ENCODE measurements at places on chromosomes 7 and 10.
A peak's percentile ranks its signal among the peaks of the same experiment; 100 is the strongest.

DNA sequence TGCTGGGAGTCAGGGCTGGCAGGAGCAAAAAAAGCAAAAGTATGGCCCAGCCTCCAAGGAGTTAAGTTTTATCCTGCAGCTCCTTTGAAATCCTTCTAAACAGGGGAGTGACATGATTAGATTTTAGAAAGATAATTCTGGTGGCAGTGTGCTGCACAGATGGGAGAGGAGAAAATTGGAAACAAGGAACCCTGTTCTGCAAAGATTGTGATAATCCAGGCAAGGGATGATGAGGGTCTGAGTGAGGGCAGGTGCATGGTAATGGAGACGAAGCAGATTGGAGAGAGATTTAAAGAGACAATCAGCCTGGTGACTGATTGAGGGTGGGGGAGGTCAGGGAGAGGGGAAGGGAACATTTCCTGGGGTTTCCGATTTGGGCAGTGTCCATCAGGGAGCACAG is 444.7 kb upstream of the PODXL start:
- DNase-seq, result no peak

GRCh38 chr10:9965341-9965740 is 1052.3 kb upstream of the CELF2 start:
- no peak for DNase-seq

DNA sequence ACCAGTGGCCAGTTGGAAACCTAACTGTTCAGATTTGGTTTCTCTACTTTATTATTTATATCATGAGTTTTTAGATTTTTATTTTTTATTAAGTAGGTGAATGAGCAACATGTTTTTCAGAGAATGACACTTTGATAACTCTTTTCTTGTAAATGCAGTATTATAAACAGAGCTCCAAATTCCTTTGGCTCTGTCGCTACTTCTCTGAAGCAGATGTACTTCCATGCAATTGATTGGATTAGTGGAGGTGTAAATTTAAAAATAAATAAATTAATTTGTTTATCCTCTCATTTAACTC is 34.3 kb upstream of the ICA1 start:
- DNase-seq, result no peak

DNA sequence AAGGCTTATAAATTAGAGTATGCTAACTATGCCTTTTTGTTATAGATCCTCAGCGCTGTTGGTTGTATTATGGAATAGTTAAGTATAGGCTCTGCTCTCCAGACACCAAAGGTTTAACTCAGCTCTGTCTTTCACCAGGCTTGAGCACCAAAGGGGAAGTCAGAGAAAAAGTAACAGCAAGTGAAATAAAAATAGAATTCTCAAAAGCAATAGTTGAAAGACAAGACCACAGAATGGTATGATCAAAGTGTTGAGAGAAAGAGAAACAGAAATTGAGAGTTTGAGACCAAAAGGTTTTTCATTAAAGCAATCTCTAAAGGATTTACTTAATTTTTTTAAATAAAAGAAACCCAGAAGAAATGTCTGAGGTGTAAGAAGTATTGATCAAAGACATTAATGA is 529.8 kb upstream of the C7orf33 start:
- DNase-seq, result no peak

DNA sequence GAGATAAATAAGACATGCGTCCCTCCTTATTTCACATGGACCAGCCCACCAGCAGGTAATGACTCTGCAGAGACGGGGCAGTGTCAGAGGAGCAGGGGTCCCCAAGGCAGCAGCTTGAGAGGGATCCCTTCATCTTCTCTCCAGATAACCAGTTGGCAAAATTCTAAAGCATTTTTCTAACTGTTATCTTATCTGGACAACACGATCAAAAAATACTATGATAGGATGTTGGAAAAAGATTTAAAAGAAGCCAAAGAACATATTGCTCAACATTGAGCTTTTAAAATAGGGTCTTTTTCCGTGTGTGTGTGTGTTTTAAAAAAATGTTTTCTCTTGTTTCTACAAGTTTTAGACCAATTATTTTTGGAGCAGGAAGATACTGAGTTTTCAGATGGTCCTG is 641.2 kb downstream of the SDK1 start:
- DNase-seq, result no peak

GRCh38 chr10:86310291-86310690 is 56.3 kb downstream of the GRID1 start:
- no peak for DNase-seq

DNA sequence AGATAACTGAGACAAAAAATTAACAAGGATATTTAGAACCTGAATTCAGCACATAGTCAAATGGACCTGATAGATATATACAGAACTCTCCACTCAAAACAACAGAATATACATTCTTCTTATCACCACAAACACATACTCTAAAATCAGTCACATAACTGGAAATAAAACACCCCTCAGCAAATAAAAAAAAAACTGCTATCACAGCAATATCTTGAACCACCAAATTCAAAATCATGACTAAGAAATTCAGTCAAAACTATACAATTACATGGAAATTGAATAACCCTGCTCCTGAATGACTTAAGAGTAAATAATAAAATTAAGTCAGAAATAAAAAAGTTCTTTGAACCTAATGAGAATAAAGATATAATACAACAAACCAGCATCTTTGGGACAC is 30.0 kb upstream of the ZNF722 start:
- DNase-seq, result no peak

DNA sequence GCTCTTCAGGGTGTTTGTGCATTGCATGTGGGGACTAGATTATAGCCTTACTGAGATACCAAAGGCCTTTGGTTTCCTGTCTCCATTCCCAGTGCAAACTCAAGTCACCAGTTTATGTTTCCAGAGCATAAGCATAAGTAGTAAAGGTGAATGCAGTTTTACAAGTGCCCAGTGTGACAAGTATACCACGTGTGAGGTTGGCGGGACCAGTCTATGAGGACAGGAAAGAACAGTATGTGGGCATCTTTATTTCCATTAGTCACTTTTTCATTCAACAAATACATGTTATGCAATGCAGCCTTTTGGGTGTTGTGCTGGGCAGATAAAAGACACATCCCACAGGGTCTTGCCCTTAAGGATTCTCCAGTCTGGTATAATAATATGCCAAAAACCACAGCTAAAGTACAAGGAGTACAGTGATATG is 146.5 kb downstream of the ARID5B start:
- DNase-seq, result no peak

DNA sequence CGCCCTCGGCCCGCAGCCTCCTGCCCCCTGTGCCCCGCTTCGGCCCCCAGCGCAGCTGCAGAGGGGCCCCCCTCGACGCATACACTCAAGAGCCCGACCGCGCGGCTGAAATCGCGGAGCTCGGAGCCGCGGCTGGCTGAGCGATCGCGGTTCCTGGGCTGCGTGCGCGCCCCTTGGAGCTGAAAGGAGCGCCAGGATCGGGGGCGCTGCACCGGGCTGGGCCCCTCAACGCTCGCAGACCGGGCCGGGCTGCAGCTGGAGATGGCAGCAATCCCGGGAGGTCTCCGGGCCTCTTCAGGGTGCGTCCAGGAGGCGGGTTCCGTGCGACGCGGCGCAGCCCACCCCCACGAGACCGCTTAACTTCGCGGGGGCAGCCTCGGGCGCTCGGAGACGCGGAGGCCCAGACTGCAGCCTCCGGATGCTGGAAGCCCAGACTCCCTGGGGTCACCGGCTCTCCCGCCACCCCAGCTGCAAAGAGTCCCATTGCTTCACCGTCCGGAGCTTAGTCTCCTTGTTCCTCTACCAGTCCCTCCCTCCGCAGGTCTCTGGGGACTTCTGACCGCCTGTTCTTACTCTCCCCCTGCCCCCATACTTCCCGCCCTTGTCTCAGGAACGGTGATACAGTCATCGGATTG is 73.0 kb upstream of the LRRC4 start:
- DNase-seq, result peak; percentile 17

GRCh38 chr7:41940760-41941343 is 238.0 kb upstream of the INHBA start:
- peak; percentile 38 for DNase-seq

DNA sequence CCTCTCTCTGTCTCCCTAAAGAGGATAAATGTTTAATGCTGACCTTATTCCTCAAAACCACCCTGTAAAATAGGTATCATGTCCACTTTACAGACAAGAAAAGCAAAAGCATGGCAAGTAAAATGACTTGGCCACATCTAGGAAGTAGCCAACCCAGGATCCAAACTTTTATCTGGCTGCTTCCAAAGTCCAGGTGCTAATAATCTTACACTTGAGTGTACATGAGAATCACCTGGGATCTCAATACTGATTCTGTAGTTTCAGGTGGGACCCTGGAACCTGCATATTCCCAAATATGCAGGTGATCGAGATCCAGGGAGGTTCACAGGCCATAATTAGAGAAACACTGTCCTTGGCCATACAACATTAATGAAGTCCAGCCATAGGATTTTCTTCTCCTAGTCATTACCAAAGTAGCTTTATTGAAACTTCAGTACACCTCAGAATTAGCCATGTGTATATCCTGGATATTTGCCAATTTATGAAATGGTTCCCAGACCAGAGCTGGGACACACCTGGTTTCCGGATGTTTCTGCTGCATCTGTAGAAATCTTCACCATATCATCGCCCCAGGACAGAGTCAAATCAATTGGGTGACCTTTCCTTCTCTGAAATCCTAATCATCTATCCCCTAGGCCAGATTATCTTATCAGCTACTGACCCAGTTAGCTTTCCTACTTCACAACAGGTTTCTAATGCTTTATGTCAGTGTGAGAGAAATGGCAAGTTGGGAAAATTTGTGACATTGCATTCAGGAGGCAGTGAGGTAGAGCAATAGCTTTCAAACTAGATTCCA is 119.1 kb upstream of the KMT2E start:
- DNase-seq, result no peak

DNA sequence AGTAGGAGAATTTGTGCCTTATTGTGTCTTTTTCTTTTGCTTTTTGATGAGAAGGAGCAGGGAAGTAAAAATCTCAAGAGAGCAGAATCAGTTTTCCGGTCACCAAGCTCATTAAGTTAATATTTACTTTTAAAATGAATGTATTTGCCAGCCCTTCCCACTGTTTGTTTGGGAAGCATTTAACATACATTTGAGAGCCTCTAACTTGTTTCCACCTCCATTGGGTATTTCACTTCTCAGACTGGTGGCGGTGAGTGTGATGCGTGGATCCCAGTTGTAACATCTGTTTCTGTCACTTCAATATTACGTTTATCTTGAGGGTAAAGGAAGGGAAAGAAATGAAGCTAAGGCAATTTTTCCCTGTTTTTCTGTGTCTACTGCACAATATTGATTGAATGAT is 22.8 kb downstream of the CDK14 start:
- DNase-seq, result peak; percentile 57

DNA sequence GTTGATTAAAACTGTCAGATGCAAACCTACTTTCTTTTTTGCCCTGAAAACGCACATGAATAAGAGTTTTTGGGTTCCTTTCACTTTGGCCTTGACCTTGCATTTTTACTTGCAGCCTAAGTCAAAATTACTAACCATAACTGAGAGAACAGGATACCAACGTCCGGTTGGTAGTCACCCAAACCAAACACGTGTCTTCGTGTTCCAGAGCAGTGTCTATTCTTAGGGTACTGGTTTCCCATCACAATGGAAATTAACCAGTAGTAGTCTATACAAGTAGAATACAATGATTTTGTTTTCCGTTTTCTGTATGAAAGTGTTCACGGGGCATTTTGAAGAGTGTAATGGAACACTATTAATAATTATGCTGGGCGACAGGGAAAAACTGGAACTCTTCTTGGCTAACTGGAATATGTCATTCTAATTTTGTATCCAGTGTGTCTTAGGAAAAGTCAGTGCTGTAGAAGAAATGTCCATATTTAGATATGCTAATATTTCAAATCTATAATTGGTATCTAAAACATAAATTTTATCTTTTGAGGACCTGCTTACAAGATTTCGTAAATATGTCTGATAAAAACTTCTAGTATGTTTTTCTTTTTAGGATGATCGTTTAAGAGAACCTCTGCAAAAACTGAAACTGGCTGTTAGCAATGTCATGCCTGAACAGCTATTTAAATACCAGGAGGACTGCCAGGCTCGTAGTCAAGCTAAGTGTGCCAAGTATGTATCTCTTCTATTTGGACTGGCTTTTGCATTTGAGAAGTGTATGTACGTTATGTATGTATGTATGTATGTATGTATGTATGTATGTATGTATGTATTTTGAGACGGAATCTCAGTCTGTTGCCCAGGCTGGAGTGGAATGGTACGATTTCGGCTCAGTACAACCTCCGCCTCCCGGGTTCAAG is 40.9 kb downstream of the UBN2 start:
- no peak for DNase-seq

DNA sequence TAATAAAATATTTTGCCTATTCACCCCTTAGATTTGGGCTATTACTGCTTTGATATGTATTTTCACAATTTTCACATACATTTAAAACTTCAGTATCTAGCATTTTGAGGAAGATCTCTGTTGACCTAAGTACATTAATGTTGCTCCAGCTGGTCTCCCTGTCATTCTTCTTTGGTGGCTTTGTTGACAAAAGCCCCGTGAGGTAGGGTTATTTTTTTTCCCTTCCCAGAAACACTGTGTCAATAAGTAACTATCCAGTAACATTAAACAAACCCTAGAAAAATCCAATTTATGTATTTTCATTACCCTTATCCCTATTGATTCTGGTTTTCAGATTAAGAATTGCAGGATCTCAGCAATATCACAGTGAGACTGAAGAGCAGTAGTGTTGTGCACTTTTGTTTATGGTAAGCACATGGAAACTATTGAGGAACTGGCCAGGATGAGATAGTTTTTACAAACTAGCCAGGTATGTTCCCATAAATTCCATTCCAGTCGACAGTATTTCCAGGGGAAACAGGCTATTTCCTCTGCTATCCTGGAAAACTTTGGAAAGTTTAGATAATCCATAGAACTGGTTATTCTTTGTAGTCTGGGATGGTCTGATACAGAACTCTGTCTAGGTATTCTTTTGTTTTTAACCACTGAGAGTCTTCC is 198.2 kb downstream of the PON1 start:
- peak; percentile 10 for DNase-seq

DNA sequence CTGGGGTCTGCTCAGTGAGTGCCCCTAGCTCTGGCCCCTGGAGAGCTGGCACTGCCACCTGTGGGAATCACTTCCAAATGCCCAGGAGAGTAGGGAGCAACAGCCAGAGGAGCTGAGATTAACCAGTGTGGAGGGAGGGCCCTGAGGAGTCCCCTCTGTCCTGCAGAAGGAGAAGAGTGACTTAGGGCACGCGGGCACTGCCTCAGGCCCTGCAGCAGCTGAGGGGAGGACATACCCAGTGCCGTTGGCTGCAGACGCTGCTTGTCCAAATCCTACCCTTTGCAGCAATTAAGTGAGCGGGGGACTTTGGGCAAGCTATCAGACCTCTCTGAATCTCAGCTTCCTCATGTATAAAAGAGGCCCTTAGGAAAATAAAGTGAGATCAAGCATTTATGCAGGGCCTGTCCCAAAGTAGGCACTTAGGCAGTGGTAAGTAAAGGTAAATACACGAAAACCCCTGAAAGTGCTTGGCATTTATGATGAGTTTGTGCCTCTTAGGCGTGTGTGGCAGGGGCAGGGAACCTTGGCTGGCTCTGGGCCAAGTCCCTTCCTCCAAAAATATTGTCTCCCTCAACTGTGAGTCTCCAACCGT is 16.9 kb downstream of the PRF1 start:
- DNase-seq, result no peak

GRCh38 chr7:148623586-148624282 is 33.2 kb downstream of the C7orf33 start:
- no peak for DNase-seq

Data from NCI-H1092 (cell line).